Heart left ventricle (tissue), 16 donors: ENCODE measurements at places on chromosomes 3 and 15. TPM values are rescaled to one million over a fixed set of nuclear protein-coding genes. Genes with fewer than 3 reads are reported as not detected.

The PTPRG gene
- total RNA-seq: 35.6 TPM

The RIOX2 gene
- total RNA-seq: 12.1 TPM

The ADPRH gene
- 10.9 TPM for total RNA-seq

GRCh38 chr3:30761374-30761773 is 133.1 kb downstream of the GADL1 start:
- no peak for DNase-seq

DNA sequence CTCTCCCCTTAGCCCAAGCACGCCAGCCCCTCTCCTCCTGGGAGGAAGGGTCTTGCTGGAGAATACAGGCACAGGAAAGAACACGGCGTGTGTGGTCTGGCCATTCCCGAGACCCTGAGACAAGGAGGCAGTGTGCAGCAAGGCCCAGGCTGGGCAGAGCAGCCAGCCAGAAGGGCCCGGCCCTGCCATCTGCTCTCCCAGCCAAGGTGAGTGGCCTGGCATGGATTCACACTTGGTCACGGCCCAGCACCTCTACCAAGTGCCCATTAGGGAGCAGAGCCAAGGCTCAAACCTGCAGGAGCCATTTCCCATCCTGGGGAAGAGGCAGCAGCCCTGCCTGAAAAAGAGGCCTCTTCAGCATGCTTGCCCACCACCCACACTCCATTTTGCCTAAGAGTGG is 28.6 kb downstream of the MEGF11 start:
- no peak for DNase-seq

DNA sequence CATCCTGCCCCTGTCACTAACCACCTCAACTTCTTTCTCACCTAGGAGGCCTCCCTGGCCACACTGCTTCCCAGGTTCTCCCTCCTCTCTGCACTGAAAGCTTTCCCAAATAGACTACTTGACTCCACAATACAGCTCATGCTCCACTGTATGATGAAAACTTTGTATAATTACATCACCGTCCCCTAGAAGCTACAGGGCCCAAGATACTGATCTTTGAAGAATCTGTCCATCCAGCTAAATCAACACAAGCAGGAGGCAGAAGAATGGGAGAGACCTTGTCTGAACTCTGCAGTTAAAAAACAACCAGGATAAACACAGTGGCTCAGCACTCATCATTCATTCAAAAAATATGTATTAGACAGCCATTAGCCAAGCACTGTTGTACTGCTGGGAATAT is 26.4 kb upstream of the RPS17 start:
- DNase-seq: no peak

- no peak for DNase-seq
These were observed 63.8 kb downstream of the GMPS start for GRCh38 chr3:155934230-155934629.

DNA sequence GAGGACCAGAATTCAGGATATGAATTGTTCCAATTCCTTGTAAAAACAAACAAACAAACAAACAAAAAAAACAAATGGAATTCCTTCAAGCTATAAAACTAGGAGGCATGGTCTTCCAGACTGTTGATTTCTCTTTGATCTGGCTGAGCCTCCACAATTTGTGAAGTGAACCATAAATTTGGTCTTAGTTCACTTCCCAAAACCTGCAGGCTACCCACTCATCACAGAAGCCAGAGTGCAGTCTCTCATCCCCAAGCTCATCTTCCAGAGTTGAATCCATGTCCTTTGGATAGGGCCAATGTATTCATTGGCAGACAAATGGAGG is 203.9 kb downstream of the DTWD1 start:
- DNase-seq: no peak

DNA sequence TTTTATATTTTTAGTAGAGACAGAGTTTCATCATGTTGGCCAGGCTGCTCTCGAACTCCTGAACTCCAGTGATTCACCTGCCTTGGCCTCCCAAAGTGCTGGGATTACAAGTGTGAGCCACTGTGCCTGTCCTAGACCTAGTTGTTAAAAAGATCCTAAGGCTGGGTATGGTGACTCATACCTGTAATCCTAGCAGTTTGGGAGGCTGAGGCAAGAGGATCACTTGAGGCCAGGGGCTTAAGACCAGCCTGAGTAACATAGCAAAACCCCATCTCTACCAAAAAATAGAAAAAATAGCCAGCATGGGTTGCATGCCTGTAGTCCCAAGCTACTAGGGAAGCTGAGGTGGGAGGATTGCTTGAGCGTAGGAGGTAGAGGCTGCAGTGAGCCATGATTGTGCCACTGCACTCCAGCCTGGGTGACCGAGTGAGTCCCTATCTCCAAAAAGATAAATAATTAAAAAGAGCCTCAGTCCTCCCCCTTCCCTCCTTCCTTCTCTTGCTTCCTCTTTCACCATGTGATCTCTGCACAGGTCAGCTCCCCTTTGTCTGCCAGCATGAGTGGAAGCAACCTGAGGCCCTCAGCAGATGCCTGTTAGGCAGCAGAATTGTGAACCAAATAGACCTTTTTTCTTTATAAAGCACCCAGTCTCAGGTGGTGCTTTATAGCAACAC is 9.8 kb upstream of the FNDC3B start:
- DNase-seq: no peak
